Activated naive CD4-positive, alpha-beta T cell treated with anti-CD3 and anti-CD28 coated beads, Interleukin-2, amount 10 ng/mL, durations not matched to agents 7 days and 5 days (primary cell): ENCODE measurements at places on chromosomes 7 and 10.
A peak's percentile ranks its signal among the peaks of the same experiment; 100 is the strongest.

GRCh38 chr7:157609932-157610640 is 273.3 kb downstream of the DNAJB6 start:
- DNase-seq = no peak
- no peak overlapping the region for H3K4me3 ChIP-seq
- peaks cover 47% of the 10 kb centered on the region for H3K27me3 ChIP-seq
- H3K27ac ChIP-seq = peak overlapping the region; percentile 33
- H3K36me3 ChIP-seq = peaks cover 4% of the 10 kb centered on the region

DNA sequence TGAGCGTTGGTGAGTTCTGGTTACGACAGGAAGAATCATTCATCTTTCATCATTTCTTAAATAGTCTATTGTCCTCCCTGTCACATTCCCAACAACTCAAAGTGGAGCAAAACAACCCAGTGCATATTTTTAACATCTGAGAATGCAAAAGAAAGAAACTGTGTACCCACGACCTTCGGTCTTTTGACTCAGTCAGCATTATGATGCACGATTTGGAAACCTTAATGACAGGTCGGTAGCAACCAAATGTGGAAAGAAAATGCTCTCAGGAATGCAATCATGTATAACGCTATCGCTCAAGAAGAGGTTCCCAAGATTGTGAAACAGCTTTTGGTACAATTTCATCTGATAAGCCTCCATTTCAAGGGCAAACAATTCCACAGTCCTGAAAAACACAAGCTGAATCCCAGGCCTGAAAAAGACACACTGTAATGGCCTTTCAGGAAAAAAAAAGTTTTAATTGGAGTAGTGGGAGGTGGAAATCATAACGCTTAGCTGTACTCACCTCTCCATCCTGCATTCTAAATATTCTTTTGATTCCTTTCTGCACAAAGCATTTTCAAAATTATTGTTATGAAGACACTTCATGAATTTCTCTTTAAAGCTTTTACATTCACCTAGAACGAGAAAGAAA is 2.6 kb downstream of the COX19 start:
- no peaks in the 10 kb centered on the region for H3K27me3 ChIP-seq
- peaks cover 28% of the 10 kb centered on the region for H3K36me3 ChIP-seq
- DNase-seq = no peak
- H3K4me3 ChIP-seq = peak overlapping the region; percentile 53

- H3K36me3 ChIP-seq = no peaks in the 10 kb centered on the region
- no peaks in the 10 kb centered on the region for H3K4me1 ChIP-seq
- H3K27me3 ChIP-seq = no peaks in the 10 kb centered on the region
- no peak for DNase-seq
- H3K4me3 ChIP-seq = no peak overlapping the region
- no peak overlapping the region for H3K27ac ChIP-seq
These were observed 59.3 kb downstream of the CTBP2 start for GRCh38 chr10:125101049-125101448.

GRCh38 chr10:30079408-30079807 is 20.0 kb upstream of the JCAD start:
- no peaks in the 10 kb centered on the region for H3K36me3 ChIP-seq
- H3K27me3 ChIP-seq = peaks cover 44% of the 10 kb centered on the region
- no peak overlapping the region for H3K27ac ChIP-seq
- H3K4me1 ChIP-seq = no peaks in the 10 kb centered on the region
- no peak overlapping the region for H3K4me3 ChIP-seq

- peak overlapping the region; percentile 88 for H3K4me3 ChIP-seq
- H3K36me3 ChIP-seq = peaks cover 24% of the 10 kb centered on the region
- DNase-seq = no peak
- H3K4me1 ChIP-seq = peaks cover 39% of the 10 kb centered on the region
- no peaks in the 10 kb centered on the region for H3K27me3 ChIP-seq
- H3K27ac ChIP-seq = peak overlapping the region; percentile 89
These were observed 324 bp downstream of the TWNK start for GRCh38 chr10:100987685-100988049.

DNA sequence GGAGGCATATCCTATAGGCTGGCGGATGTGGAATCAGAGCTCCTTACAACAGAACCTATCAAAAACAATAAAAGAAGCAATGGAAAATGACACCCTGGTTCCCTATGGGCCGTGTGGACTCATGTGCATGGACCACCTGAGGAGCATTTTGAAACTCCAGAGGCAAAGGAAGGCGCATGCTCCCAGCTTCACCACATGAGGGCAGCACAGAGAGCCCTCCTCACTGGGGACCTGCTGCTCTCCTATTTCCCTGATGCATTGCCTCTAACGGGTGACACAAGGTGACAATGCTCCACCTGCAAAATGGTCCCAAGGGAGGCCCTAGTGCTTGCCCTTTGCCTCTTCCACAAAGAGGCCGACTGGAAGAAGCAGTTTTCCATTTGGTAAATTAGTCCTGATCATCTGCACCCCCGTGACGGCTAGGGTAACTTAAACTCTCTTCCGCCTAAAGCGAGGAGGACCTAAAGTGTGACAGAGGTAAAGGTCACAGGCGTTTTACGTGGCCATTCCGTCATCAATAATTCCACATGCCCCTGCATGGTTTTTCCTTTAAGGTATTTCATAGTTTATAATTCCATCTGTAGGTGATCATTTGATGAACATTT is 67.7 kb downstream of the GPAM start:
- no peak overlapping the region for H3K4me3 ChIP-seq
- H3K4me1 ChIP-seq = no peaks in the 10 kb centered on the region
- no peak overlapping the region for H3K27ac ChIP-seq

- H3K4me3 ChIP-seq = no peak overlapping the region
- H3K4me1 ChIP-seq = no peaks in the 10 kb centered on the region
- H3K36me3 ChIP-seq = no peaks in the 10 kb centered on the region
- no peak for DNase-seq
- no peak overlapping the region for H3K27ac ChIP-seq
These were observed 26.8 kb downstream of the CFAP69 start for GRCh38 chr7:90271753-90272152.

DNA sequence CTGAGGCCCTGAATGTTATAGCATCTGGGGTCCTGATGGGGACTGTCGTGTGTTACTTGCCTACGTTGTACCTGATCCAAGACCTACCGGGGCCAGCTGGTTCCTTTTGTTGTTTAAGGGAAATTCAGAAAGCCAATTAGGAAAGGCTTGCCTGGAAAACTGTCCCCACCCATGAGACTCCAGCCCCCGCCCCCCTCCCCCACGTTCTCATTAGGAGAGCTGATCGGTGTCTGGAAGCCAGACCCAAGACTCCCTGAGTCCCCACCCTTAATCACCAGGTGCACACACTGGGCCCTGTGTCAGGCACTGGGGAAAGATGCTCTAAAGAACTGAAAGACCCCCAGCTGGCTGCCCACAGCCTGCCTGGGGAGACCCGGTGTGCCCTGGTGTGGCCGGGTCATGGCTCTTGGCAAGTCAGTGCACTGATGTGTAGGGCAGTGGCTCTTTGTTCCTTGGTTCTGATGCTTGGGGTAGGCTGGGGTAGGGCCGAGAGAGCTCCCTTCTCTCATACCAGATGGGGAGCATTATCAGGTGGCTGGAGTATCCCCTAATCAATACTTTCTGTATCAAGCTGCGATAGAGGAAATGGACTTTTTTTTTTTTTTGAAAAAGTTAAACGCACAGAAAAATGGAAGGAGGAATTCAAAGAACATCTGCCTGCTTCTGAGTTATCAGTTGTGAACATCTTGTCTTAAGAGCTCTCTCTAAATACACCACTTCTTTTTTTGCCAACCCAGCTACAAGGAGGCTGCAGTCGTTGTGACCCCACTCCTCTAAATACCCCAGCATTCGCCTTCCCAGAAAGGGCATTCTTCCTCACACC is 16.9 kb downstream of the TSPAN15 start:
- peaks cover 69% of the 10 kb centered on the region for H3K4me1 ChIP-seq
- no peak overlapping the region for H3K4me3 ChIP-seq
- H3K27ac ChIP-seq = peak overlapping the region; percentile 12
- peaks cover 38% of the 10 kb centered on the region for H3K27me3 ChIP-seq
- peaks cover 3% of the 10 kb centered on the region for H3K36me3 ChIP-seq

GRCh38 chr10:127757033-127757432 is 20.0 kb downstream of the FOXI2 start:
- no peaks in the 10 kb centered on the region for H3K27me3 ChIP-seq
- H3K4me1 ChIP-seq = no peaks in the 10 kb centered on the region
- H3K36me3 ChIP-seq = no peaks in the 10 kb centered on the region
- DNase-seq = no peak
- H3K4me3 ChIP-seq = no peak overlapping the region
- H3K27ac ChIP-seq = no peak overlapping the region

DNA sequence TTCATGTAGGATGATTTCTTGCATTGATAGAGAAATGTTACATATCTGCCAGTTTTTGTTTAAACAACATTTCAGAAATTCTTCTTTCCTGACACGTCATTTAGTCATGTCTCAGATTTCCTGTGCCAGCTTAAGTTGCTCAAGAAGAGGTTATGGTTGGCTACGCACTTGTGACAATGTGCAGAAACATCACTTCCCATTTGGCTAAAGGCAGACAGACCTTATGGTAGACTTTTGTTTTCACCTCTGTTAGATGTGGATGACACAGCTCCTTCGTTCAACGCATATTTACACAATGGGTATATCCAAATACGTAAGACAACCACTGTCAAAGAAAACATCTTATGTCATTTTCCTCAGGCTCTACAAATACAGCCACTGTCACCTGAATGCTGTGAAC is 125.8 kb downstream of the DOCK4 start:
- no peak for DNase-seq
- H3K27ac ChIP-seq = no peak overlapping the region
- no peaks in the 10 kb centered on the region for H3K36me3 ChIP-seq
- peaks cover 10% of the 10 kb centered on the region for H3K4me1 ChIP-seq
- peaks cover 6% of the 10 kb centered on the region for H3K27me3 ChIP-seq

- DNase-seq = no peak
- H3K27ac ChIP-seq = no peak overlapping the region
- H3K27me3 ChIP-seq = no peaks in the 10 kb centered on the region
- H3K4me1 ChIP-seq = no peaks in the 10 kb centered on the region
- no peaks in the 10 kb centered on the region for H3K36me3 ChIP-seq
- no peak overlapping the region for H3K4me3 ChIP-seq
These were observed 631.9 kb upstream of the FOXK1 start for GRCh38 chr7:4050126-4050660.
